ENCODE measurements at places on chromosomes 2 and 18.

- no peak for DNase-seq
These were observed 192.7 kb upstream of the TANK start for GRCh38 chr2:160967523-160967922.

GRCh38 chr2:47253447-47253846 lies 98.3 kb upstream of the STPG4 start:
- DNase-seq: no peak

- no peak for DNase-seq
These were observed 16.3 kb downstream of the GPR55 start for GRCh38 chr2:230908595-230909191.

GRCh38 chr2:112706170-112706664 lies 14.6 kb upstream of the NT5DC4 start:
- DNase-seq: no peak

- DNase-seq: no peak
These were observed 105.4 kb downstream of the ACOXL start for GRCh38 chr2:110837446-110838409.

DNA sequence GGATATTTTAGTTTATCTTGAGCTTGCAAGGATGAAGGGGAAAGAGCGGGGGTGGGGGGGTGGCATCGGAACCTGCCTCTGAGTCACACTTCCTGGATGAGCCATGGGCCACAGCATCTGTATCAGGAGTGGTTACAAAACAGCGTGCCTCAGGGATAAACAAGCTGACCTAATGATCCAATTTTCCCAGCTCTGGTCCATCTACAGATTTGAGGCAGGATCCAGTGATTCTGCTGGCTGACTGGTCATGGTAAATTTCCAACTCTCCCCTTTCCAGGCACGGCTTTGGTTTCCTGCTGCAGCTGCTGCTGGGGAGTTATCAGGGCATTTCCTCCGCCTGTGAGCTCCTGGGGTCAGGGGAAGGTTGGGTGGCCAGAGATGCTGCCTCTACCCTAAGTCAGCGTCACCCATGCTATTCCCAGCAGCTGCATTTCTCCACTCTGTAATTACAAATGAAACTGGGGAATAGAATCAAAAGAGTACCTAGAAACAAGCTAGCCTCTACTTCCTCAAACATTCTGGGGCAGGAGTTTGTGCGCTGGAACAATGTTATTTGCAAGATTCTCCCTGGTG lies 4.7 kb upstream of the HPCAL1 start:
- DNase-seq: no peak

GRCh38 chr18:3151399-3152264 lies 68.1 kb downstream of the MYOM1 start:
- DNase-seq: peak; percentile 52

- DNase-seq: peak; percentile 42
These were observed 1.7 kb downstream of the STEAP3 start for GRCh38 chr2:119225105-119225865.

GRCh38 chr2:38529208-38529607 lies 73.5 kb downstream of the HNRNPLL start:
- no peak for DNase-seq

DNA sequence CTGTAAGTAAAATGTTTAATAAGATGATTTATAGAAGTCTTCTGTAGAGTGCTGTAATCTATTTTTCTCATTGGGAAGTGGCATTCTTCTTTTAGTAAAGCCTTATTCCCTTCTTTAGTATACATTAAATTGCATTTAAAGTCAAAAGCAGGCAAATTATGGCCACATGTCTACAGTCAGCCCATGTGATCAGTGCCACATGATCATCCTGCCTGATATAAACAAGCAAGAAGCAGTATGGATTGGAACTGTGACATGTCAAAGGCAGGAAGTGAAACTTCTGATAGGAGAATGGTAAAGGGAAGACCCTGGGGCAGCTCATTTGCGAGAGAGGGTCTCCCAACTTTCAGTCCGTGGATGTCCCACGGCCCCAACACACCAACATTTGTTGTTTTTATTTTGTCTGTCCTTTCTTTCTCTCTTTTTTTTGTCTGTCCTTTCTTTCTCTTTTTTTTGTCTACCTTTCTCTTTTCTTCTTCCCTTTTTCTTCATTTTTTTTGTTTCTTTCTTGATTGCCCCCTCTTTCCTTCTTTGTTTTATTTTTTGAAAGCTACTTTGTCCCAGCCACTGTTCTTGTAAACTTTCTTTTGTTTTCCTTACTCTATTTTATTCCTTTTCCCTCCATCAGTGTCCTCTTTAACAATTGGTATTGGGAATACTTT lies 154.9 kb downstream of the DTNA start:
- DNase-seq: no peak

GRCh38 chr2:174074831-174075230 lies 109.7 kb upstream of the SP3 start:
- DNase-seq: peak; percentile 6

- DNase-seq: no peak
These were observed 74.3 kb upstream of the ADAM23 start for GRCh38 chr2:206368933-206369569.

- no peak for DNase-seq
These were observed 46.0 kb downstream of the COL3A1 start for GRCh38 chr2:189020179-189020578.

GRCh38 chr2:28613633-28614501 lies 118.0 kb downstream of the PLB1 start:
- DNase-seq: no peak

DNA sequence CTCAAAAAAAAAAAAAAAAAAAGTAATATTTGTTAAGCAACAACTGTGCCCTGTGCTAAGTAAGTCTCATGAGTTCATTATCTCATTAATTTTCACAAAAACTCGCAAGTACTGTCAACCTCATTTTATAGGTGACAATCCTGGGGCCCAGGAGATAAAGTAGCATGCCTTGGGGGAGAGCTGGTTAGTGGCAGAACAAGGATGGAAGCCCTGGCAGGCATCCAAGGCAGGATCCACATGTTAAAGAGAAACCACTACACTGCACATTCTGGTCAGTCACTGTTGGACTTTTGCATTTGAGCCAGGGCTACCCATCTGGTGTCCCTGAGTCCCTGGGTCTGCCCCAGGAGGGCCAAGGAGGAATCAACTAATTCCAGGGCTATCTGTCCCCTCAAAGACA lies 54.6 kb downstream of the ZFP36L2 start:
- no peak for DNase-seq

GRCh38 chr2:71117063-71117462 lies 13.0 kb downstream of the MCEE start:
- DNase-seq: no peak

GRCh38 chr18:36818652-36819051 lies 10.2 kb downstream of the TPGS2 start:
- DNase-seq: peak; percentile 45

DNA sequence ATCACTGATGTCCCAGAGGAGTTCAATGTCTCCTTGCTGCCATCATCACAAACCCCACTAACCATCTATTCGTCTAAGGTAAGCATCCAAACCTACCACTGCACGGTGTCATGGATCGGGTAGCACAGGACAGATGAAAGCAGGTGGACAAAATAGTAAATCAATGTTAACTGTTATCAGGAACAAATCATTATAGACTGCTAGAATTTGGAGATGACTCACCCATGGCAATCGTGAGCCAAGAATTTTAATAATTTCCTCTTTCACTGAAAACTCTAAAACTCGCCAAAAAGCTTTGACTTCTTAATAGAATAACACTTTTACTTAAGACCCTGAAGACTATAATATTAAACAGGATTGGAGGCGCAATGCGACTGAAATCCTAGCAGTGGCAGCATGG lies 33.7 kb upstream of the BZW1 start:
- DNase-seq: no peak

DNA sequence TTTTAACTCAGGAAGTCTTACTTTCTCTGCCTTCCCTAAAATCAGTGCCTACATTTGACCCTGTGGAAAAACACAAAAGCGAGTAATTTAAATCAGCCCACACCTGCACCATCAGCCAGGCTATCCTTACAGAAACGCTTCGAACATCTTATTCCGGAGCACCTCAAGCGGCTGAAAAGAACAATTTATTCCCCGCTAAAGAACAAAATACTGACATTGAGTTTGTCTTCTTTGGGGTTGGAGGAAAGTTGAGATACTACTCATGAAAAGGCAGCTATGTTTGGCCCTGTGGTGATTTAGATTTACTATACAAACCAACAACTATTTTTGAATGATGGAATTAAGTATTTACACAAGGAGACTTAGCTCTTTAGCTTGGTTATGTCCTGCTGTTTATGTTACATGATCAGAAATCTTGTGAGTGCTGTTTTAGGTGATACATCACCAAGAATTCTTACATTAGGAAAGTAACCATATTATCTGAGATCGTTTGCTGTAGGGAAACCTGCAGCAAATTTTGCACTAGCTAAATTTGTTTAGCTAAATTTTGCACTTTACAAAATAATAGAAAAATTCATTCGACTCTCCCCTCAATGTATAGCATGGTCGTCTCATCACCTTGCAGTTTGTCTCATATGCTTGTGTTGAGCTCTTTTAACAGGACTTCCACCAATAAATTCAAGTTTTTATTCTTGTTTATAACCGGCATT lies 158.8 kb upstream of the SIX2 start:
- DNase-seq: no peak

GRCh38 chr2:187988348-187988747 lies 303.3 kb upstream of the GULP1 start:
- peak; percentile 5 for DNase-seq

DNA sequence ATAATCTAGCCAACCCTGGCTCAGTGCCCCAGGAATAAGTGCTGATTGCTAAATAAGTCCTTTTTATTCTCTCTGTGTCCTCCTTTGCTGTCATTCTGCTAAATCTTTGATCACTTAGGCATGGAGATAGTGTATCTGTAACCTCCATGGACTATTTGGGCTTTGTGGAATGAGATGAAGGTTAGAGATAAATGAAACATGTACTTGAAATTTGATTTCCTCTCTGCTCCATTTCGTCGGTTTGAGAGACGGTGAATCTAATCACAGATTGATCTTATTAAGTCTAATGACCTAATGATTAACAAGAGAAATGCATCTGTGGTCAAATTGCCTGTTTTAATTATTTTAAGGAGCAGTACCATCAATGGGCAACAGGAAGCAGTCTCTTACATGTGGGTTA lies 159.2 kb downstream of the RIT2 start:
- DNase-seq: no peak

DNA sequence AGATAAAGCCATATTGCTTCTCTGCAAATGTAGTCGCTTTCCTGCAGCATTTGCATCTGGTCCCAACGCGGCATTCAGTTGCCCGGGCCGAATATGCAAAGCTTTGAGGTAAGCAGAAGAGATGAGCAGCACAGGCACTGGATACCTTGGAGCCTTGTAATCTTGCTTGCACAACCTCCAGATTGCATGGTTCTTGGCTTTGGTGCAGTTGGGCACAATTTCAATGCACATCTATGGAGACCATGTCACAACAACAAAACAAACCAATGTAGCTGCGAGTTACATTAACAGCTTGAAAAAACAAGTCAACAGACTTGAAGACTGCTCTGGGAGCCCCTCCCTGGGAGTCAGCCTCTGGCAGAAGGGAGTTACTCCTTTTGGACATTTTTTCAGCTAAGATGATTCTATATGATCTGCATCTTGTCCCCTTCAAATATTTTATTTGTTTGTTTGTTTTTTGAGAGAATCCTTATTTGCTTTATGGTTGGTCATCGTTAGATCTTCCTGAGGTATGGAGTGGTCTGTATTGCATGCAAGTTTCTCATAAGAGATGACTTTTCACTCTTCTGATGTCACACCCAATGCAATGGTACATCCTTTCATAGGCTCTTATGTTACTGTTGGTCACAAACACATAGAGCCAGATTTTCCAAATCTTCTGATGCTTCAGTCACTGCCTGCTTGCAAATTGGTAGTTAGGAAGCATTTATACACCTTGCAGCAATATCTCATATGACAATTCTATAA lies 113.5 kb downstream of the EFEMP1 start:
- no peak for DNase-seq

DNA sequence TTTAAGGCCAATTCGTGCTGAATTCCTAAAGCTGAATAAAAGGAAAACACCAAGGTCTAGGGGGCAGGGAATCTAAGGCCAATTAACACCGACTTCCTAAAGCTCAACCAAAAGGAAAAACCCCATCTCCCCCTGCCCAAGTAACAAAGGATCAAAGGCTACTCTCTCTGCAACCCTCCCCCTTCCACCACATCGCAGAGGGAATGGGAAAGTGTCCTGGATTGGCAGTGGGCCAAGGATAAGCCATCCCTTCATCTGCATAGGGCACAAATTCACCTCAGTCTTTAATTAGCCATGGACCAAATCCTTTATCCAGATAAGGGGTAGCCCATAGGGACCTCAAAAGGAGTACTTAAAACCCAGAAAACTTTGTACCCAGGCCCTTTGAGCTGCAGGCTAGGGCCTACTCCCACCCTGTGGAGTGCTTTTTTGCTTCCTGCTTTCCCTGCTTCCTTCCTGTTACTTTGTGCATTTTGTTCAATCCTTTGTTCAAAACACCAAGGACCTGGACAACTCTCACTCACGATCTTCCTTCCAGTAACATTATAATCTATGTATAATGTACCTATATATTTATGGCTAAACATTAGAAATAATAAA lies 2119.8 kb upstream of the CELF4 start:
- peak; percentile 9 for DNase-seq

- DNase-seq: no peak
These were observed 21.2 kb upstream of the TET3 start for GRCh38 chr2:73963385-73964120.

- no peak for DNase-seq
These were observed 14.2 kb upstream of the ESPNL start for GRCh38 chr2:238085899-238086298.

DNA sequence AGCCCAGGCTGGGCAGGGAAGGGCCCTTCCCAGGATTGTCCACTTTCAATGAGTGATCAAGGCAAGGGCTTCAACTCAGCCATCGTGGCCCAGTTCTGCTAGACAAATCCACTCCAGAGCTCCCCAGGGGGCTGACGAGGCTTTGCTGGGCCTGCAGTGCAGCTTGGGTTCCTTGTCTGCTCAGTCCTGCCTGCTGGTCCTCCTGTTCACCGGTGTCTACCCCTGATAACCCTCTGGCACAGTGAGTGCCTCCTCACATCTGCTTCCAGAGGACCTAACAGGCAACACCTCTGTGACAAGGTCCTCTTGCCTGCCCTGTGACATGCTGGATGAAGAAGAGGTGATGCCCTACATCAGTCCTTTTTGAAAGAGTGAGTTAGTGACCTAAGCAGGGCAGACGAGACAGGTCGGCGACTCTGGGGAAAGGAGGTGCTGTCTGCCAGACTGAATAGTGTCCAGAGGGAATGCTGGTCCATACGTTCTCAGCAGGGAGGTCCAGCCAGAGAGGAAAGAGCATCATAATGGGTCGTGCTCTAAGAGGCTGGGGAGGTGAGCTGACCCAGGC lies 20.9 kb upstream of the KCNF1 start:
- DNase-seq: no peak

- no peak for DNase-seq
These were observed 68.8 kb downstream of the GALNT13 start for GRCh38 chr2:153940511-153940910.
